ENCODE measurements at places on chromosomes 5 and 9. TPM values are rescaled to one million over a fixed set of nuclear protein-coding genes. Genes with fewer than 3 reads are reported as not detected.

DNA sequence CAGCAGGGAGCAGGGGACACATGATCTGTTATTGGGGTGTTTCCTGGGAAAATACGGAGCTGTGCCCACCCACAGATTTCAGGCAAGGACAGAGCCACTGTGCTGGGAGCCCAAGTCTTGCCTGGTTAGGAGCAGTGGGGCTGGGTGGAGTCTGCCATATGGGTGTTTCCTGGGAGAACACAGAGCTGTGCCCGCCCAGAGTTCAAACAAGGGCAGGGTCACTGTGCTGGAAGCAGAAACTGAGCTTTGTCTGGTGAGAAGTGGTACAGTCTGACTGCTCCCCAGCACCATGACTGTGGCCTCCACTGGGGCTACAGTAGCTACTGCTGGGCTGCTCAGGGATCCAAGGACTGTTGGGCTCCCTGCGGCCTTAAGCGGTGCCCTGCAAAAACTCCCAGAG is 135.5 kb downstream of the MCTP1 start:
- no peak for DNase-seq

DNA sequence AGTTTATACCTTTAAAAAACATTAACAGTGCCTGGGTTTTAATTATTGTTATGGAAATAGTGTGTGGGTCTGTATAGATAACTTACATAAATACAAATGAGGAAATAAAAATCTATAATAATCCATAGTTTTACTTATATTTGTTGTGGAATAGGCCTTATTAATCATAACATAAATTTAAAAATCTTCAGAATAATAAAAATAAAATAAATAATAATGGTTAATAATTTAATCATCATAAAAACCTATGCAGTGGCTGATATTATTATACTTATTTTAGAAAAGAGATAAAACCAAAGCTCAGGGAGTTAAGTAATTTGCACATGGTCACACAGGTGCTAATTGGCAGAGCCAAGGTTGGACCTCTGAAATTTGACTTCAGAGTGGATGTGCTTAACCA is 785.3 kb upstream of the SEMA6A start:
- no peak for DNase-seq

DNA sequence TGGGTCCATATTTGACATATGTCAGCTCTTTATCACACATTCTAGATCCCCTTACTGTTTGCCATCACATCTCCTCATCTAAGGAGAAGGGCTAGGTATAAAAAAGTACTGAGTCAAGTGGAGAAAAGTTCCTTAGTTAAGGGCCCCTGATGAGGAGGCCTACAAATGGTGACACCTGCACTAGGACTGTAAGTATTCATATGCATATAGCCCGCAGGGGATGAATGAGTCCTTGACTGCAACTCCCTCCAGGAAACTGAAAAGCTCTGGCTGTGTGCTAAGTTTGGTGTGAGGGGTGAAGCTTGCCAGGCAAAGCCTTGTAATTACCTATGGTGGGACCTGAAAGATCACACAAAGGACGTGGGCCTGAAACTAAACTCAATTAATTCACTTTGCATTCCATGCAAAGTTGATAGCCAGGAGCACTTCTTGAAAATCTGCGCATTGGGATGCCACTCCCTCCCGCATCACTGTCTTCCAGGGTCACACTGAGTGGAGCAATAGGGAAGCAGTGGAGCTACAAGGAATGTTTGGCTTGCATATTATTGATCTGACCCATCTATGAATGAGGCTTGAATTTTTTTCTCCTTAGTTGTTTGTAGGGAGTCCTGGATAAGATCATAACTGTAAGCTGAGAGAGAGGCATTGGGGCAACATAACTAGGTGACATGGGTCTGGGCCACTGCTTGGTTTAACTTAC is 11.9 kb upstream of the EQTN start:
- DNase-seq = no peak

DNA sequence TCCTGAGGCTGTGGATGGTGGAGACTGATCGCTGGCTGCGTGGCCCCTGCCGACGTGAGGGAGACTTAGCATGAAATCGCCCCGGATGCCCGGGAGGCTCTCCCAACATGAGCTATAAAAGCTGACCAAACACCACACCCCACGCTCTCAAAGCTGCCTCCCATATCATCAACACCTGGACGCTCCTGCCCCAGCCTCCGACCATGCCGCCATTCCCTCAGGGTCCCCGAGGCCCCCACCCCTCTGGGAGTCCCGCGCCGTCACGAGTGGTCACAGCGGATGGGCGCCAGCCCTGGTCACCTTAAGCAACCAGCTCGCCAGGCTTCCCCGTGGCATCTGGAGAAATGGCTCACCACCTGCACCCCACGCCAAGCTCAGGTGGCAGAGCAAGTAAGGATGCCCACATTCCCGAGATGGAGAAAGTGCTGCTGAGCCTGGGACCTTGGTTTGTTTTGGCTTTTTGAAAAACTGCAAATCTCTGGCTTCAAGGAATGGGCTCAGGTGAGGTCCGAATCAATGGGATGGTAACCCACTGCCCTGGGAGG is 196.0 kb downstream of the MED10 start:
- no peak for DNase-seq

DNA sequence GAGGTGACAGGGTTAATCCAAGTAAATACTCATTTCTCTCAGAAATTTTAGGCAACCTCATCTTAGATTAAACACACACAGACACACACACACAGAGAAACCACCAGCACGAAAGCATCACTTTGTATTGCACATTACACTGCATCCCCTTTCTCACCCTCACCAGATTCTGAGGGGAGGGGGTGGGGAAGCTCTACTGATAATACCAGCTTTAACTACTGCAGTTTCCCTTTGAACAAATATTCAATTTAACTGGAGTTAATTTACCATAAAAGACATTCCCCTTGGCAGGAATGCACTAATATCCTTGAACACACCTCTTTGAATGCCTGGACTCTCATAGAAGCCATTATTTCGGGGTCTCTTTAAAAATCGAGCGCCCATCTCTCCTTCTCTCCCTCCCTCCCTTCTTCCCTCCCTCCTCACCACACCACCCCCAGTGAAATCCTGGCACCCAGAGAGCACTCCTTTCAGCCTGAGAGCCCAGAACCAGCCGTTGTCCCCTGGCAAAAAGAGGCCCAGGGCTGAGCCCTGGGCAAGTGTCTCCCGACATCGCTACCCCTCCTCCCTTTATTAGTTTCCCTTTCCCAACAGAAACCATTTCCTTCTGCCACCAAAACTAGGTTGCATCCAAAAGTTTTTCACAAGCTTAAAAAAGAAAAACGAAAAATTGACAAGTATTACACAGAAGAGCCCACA is 2.8 kb upstream of the NFIB start:
- DNase-seq = peak; percentile 37

DNA sequence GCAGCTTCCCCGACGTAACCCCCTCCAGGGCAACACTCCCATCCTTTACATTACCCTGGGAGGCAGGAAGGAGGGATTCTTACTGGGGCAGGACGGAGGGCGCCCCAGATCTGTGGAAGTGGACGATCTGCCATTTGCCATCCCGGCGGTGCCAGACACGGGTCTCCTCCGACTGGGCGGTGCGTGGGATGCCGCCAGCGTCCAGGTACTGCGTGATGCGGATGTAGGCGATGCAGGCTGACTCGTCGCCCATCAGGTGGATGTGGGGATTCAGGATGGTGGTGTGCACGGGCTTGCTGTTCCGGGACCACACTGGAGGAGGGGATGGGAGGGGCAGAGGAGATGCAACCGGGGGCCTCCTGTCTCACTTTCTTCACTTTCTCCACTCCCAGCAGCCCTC is 33.0 kb downstream of the SLC6A7 start:
- DNase-seq = no peak

The FAM78A gene
- 30.1 TPM for total RNA-seq

The NEUROG1 gene
- total RNA-seq = not detected
